WERI-Rb-1 (cell line): ENCODE measurements at places on chromosomes 11 and 22.
A peak's percentile ranks its signal among the peaks of the same experiment; 100 is the strongest.

DNA sequence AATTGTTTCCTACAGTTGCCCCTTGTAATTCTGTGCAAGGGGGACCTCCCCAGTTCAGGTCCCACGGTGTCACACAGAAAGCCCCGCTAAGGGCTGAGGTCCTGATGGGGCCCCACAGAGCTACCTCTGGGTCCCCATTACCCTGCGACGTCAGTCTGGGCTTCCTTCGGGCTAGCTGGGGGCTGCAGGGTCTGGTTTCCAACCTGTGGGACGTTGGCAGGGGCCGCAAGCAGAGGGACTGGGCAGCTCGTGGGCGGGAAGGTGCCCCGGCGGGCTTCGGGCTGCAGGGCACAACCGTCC lies 698 bp downstream of the SLC37A4 start:
- DNase-seq, result no peak

- DNase-seq, result no peak
Measured at GRCh38 chr11:6667733-6668374, 12.2 kb upstream of the DCHS1 start.

GRCh38 chr11:110095554-110095953 lies 2.4 kb downstream of the ZC3H12C start:
- DNase-seq, result no peak

GRCh38 chr11:90251599-90251998 lies 28.8 kb upstream of the CHORDC1 start:
- DNase-seq, result no peak

GRCh38 chr11:126359431-126360048 lies 4.1 kb downstream of the ST3GAL4 start:
- DNase-seq, result peak; percentile 78

GRCh38 chr22:45312856-45313255 lies 3.1 kb downstream of the FAM118A start:
- DNase-seq, result no peak

DNA sequence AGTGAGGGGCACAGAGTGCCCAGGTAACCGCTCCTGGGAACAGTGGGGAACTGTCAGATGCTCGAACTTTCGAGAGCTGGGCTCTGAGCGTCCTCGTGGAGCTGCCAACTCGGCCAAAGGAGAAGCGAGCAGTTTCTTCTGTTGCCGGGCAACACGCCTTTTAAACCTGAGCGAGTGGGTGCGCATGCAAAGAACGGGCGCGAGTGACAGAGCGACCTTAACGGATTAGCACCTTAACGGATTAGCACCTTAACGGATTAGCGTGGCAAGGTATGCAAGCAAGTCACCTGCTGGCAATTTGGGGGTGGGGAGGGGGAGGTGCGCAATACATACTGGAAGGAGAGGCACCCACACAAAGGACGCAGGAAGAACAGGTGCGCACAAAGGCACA lies 61.8 kb upstream of the PRODH start:
- DNase-seq, result peak; percentile 86

- no peak for DNase-seq
Measured at GRCh38 chr11:977830-978720, 52.4 kb downstream of the AP2A2 start.

- no peak for DNase-seq
Measured at GRCh38 chr11:14306481-14306880, 52.5 kb downstream of the RRAS2 start.

- DNase-seq, result no peak
Measured at GRCh38 chr11:118364956-118365615, 5.7 kb downstream of the UBE4A start.

DNA sequence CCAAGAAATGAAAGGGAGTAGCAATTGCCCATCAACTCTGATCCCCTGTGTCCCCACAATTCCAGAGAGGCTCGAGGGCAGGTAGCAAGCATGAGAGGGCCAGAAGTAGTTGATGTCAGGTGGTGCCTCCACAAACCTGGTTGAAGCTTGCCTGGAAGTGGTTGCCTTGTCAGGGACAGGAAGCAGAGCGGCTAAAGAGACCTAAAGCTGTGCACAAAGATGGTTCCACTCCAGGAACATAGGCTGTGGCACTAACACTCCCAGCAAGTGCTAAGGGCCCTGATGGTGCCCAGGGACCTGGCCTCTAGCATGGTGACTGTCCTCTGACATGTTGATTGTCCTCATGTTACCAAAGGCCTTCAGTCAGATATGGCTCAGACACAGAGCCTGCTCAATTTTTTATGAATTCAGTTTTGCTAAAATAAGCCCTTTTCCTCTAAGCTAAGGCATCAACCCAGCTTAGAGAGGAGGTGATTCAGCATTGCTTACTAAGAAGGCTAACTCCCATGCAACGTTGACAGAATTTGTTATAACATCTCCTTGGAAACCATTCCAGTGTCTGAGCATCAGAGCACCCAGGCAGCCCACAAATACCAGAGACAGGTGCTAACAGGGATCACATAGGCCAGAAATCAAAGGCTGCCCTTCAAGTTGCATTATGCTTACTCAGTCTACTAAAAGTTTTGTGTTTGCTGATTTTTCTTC lies 196.3 kb upstream of the ARHGAP20 start:
- DNase-seq, result peak; percentile 21

DNA sequence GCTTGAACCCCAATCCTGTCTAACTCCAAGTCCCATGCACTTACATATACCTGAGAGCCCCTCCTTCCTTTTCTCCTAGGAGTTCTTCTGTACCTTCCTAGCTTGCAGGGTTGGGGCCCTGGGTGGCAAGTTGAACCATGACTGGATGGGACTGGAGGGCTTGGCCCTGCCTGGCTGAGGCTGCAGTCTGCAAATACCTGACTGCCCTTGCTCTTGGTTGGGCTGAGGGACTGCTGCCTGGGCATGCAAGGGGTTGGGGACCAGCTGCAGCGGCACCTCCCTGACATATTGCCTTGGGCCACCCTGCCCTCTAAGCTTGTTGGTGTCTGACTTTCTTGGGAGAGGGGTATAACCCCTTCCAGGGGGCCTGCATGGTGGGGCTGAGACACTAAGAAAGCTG lies 9.8 kb upstream of the SLC39A13 start:
- no peak for DNase-seq

- no peak for DNase-seq
Measured at GRCh38 chr11:75479597-75480145, 46.1 kb downstream of the GDPD5 start.

- DNase-seq, result no peak
Measured at GRCh38 chr11:66467034-66467659, 442 bp downstream of the PELI3 start.

DNA sequence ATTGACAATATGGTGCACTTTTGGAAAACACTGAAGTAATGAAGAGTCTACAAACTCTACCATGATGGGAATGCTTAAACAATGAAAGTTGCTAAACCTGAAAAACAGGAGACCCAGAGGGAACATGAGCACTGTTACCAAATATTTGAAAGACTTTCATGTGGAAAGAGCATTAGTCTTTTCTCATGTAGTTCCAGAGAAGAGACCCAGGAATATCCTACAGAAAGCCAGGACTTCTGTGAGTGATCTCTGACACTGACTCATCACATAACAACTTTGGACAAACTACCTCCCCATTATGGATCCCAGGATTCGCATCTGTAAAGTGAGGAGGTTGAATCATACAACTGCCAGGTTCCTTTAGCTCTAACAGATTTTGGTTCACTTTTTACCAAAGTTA lies 62.2 kb downstream of the FAM181B start:
- DNase-seq, result no peak

DNA sequence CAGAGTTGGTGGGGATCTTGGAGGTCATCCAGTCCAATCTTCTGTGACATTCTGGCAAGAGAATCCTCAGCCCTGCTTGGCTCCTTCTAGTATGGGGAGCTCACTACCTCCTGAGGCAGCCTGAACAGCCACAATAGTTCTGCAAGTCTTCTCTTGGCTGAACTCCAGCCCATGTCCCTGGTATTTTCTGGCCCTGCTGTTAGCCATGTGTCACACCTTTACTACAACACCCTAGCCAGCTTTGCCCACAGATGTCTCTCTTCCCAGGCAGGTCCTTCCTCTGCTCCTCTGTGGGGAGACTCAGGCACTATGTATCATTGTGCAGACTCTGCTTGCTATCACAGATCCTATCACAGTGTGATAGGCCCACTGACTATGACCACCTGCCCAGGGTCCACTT lies 297.7 kb downstream of the CTTN start:
- DNase-seq, result no peak
